Right hindlimb (tissue), 1 donor: ENCODE measurements at places on chromosomes 1 and 21.
A peak's percentile ranks its signal among the peaks of the same experiment; 100 is the strongest.

GRCh38 chr1:103561643-103562395 is 9.6 kb upstream of the AMY2B start:
- DNase-seq = no peak

- no peak for DNase-seq
These were observed 549.1 kb downstream of the PTBP2 start for GRCh38 chr1:97270508-97271307.

GRCh38 chr1:220594356-220594755 is 66.4 kb downstream of the MARK1 start:
- DNase-seq = no peak

- DNase-seq = no peak
These were observed 7.2 kb upstream of the OPTC start for GRCh38 chr1:203486618-203487370.

- no peak for DNase-seq
These were observed 37.6 kb downstream of the SYT6 start for GRCh38 chr1:114116086-114116485.

DNA sequence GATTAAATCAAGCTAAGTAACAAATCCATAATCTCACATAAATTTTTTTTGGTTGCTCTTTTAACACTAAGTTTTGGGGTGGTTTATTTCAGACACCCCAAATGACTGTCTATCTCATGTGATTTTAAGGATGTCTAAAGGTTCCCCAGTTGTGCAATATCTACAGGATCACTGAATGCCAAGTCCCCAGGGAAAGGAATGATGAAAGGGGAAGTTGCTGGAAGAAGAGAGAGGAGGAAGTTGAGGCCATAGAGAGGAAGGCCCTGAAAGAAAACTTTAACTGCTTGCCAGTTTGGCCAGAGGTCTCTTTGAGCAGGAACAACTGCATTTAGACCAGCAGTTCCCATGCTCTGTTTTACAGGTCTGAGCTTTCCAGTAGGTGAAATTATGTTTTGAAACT is 27.5 kb upstream of the SLC19A2 start:
- no peak for DNase-seq

DNA sequence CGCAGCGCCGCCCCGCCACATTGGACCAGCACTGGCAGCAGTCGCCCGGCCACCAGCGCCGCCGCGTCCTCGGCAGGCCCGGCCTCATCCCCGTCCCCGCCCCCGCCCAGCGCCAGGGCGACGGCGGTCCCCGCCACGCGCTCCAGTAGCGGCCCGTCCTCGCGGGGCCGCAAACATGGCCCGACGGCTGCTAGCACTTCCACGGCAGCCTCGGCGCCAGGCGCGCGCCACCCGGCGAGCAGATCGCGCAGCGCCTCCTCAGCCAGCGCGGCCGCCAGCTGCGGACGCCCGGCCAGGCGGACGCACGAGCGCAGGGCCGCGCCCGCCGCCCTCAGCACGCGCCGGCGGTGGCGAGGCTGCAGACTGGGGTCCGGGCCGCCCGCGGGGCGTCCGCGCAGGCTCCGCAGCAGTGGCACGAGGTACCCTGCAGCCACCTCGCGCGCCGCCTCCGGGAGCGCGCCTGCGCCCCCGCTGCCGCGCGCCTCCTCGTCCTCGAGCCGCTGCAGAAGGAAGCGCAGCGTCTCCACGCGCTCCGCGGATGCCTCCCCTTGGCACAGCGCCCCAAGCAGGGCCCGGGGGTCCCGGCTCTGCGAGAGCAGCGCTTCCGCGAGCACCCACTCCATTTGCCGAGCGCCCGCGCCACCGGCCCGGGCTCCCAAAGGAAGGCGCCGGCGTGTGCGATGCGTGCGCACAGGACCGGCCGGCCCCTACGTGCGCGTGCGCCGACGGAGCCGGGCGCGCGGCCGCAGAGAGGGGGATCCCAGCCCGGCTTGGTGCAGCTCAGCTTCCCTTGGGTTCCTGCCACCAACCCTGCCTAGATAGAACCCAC is at the start of gene TARBP1:
TARBP1 (minus strand) TSS at position 699 of the 829 bp plus-strand sequence; CDS start at position 623, 76 bp downstream.
- DNase-seq = peak; percentile 85

- no peak for DNase-seq
These were observed 685.6 kb downstream of the AMY1C start for GRCh38 chr1:104435255-104435654.

- DNase-seq = peak; percentile 71
These were observed 1.1 kb downstream of the TNFRSF4 start for GRCh38 chr1:1212780-1213344.

DNA sequence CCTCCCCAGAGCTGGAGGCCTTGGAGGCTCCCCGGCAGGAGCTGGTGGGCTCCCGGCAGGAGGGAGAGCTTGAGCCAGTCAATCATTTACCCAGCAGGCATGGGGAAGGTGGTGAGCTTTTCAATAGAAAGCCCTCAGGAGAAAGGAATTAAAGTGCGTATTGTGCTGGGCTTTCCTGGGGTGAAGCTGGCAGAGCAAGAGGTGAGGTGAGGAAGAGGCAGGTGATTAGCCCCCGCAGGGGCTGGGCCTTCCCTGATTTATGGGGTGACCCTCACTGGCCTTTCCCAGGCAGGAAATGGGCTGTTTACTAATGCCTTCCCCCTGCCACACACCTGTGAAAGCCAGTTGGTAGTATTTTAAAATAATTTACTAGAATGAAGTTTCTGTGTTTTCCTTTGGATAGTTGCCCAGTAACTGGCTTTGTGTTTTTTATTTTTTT is 25.8 kb downstream of the CLDN14 start:
- DNase-seq = no peak

GRCh38 chr1:81314513-81315233 is 486.1 kb upstream of the ADGRL2 start:
- DNase-seq = no peak

DNA sequence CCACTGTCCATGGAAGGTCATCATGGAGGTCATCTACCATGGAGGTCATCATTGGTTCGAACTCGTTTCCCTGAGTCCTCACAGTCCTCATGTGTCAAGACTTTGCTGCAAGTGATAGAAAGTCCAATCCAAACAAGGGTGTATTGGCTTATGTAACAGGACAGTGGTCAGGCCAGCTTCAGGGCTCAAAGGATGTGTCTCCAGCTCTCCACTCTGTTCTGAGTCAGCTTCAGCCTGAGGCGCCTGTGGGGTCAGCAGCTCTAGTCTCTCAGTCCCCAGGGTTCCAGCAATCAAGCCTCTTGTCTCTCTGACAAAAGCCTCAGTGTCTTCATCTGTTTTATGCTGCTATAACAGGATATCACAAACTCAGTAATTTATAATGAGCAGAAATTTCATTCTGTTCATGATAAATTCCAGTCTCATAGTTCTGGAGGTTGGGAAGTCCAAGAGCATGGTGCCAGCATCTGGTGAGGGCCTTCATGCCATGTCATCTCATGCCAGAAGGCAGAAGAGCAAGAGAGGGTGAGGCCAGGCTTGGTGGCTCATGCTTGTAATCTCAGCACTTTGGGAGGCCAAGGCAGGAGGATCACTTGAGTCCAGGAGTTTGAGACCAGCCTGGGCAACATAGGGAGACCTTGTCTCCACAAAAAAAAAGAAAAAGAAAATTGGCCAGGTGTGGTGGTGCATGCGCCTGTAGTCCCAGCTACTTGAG is 19.5 kb downstream of the A3GALT2 start:
- no peak for DNase-seq
